MM.1S (cell line): ENCODE measurements at places on chromosomes 7 and 10.
A peak's percentile ranks its signal among the peaks of the same experiment; 100 is the strongest.

DNA sequence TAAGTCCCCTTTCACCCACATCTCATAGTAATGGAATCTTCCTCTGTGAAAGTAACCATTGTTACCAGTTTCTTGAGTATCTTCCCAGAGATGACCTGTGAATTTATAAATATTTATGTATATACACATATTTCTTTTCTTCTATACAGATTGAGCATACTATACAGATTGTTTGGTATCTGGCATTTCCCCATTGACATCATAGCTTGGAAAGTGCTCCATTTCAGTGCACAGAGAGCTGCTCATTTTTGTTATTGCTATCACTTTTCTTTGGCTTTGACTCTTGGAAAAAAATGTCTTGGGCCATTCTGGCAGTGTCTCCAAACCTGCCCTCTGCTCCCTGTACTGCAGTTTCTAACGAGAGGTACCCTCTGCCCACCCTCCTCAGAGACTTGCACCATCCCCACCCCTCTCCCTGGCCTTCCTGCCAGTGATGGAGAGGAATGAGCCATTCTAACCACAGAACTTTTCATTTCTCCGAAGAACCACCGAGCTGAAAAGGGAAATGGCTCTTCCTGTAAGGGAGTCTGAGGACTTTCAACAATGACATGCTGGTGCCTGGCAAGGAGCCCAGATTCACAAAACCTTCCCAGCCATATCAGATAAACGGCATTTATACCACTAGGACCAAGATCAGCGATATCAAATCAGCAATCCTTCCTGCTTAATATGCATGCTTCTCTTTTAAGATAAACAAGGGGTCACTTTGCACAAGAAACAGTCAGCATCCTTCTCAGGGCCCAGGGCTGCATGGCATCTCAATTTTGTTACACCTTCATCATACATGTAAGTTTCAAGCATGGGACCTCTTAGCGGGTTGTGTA, 19.7 kb upstream of the CCSER2 start:
- H3K4me1 ChIP-seq, result no peaks in the 10 kb centered on the region
- no peak overlapping the region for H3K27ac ChIP-seq
- no peaks in the 10 kb centered on the region for H3K36me3 ChIP-seq
- no peak overlapping the region for H3K4me3 ChIP-seq
- no peaks in the 10 kb centered on the region for H3K27me3 ChIP-seq

DNA sequence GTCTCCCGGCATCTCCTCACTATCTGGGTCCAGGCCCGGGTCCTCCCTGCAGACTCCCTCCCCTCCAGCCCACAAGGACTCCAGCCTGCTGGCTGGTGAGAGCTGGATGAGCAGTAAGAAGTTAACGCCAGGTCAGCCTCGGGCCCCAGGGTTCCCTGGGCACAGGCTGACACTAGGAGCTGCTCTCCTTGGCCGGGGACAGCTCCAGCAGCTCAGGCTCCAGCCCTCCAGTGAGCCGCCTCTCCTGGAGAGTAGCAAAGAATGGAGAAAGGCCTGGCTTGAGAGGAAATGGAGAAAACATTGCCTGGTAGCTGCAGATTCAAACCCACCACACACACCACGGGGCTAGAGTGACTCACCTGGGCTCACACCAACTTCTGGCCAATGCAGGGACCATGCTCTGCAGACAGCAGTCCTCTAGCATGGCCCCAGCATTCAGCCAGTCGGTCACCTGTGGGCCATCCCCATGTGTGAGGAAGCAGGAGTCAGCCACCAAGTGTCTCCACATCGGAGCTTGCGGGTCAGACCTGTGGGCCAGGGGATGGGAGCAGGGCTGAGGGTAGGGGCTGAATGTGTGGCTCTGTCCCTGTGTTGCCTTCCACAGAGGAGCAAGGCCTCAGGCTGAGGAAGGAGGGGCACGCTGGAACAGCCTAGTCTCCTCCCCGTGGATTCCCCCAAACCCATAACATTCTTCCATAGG, 6.5 kb downstream of the SAP25 start:
- H3K27me3 ChIP-seq, result peaks cover 11% of the 10 kb centered on the region
- DNase-seq, result no peak
- no peak overlapping the region for H3K4me3 ChIP-seq
- H3K4me1 ChIP-seq, result no peaks in the 10 kb centered on the region

- H3K4me3 ChIP-seq, result no peak overlapping the region
- no peaks in the 10 kb centered on the region for H3K27me3 ChIP-seq
- H3K27ac ChIP-seq, result no peak overlapping the region
Observed at GRCh38 chr7:80548840-80549530, 37.1 kb upstream of the GNAT3 start.

DNA sequence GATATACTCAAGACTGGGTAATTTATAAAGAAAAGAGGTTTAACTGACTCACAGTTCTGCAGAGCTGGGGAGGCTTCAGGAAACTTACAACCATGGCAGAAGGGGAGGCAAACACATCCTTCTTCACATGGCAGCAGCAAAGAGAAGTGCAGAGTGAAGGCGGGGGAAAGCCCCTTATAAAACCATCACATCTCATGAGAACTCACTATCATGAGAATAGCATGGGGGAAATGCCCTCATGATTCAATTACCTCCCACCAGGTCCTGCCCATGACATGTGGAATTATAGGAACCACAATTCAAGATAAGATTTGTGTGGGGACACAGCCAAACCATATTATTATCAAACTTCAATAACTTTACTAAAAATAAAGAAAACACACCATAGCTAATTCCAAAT, 30.4 kb upstream of the JAZF1 start:
- no peaks in the 10 kb centered on the region for H3K27me3 ChIP-seq
- H3K27ac ChIP-seq, result no peak overlapping the region
- peaks cover 22% of the 10 kb centered on the region for H3K4me1 ChIP-seq
- no peak for DNase-seq

- H3K27ac ChIP-seq, result no peak overlapping the region
- H3K4me3 ChIP-seq, result no peak overlapping the region
- no peaks in the 10 kb centered on the region for H3K36me3 ChIP-seq
- H3K27me3 ChIP-seq, result no peaks in the 10 kb centered on the region
Observed at GRCh38 chr10:85666102-85666501, 700.5 kb downstream of the GRID1 start.

DNA sequence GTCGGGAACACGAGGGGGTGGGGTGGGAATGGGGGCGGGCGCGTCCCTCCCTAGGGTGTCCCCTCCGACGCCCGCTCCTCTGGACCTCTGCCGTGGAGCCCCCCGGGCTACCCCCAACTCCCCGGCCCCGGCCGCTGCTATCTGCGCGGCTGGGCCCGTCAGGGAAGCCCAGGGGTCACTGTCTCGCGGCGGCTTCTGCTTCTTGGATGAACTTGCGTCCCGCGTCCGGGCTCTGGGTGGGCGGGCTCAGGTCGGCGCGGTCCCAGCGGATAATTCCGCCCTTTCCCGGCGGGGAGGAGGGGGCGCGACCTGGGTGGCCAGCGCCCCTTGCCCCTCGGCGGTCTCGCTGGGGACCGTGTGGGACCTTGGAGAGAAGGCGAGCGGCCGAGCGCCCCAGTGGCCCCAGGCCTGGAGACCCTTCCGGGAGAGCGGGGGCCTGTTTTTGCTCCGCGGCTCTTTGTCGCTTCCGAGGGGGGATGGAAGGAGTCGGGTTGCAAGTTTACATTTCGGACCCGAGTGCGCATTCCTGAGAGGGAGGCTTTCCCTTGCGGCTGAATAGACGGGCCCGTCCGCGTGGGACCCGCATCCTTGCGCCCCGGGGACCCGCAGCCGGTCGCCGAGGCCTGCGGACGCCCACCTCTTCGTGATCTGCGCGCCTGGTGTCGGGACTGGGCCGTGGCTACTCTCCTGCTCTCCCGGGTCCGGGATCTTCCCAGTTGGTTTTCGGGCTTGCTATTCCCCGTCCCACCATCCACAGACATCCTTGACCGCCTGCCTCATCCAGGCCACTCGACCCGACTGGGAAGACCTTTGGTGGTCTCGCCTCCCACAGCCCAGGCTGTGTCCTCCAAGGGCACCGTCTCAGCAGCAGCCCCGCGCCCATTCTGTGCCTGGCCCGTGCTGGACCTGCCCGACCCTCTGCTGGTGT, 812 bp downstream of the DOCK1 start:
- H3K4me3 ChIP-seq, result no peak overlapping the region
- no peak for DNase-seq
- no peaks in the 10 kb centered on the region for H3K4me1 ChIP-seq
- no peaks in the 10 kb centered on the region for H3K36me3 ChIP-seq
- H3K27ac ChIP-seq, result no peak overlapping the region
- H3K27me3 ChIP-seq, result no peaks in the 10 kb centered on the region

GRCh38 chr10:57579926-57580325, 687.8 kb downstream of the IPMK start:
- DNase-seq, result peak; percentile 48
- no peak overlapping the region for H3K27ac ChIP-seq
- H3K27me3 ChIP-seq, result no peaks in the 10 kb centered on the region
- H3K36me3 ChIP-seq, result no peaks in the 10 kb centered on the region
- H3K4me3 ChIP-seq, result no peak overlapping the region
